Glomerular endothelial cell (primary cell): ENCODE measurements at places on chromosomes 16 and 17.

GRCh38 chr16:52489894-52490293 lies 57.0 kb downstream of the TOX3 start:
- no peak for DNase-seq

- DNase-seq: no peak
Measured at GRCh38 chr16:13471036-13471435, 448.9 kb upstream of the ERCC4 start.

DNA sequence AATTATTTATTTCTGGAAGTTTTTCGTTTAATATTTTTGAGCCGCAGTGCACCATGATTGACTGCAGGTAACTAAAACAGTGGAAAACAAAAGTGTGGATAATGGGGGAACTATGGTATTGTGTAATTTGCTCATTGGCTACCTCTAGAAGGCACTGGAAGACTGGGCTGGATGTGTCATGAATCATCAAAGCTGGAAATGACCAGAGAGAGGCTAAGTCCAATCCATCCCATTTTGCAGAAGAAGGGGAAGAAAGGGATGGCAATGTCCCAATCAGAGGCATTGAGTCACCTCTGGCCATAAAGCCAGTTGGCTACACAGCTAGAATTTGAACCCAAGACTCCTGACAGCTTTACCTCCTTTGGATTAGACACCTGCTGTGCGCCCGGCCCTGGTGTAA lies 29.3 kb downstream of the GLP2R start:
- DNase-seq: no peak

DNA sequence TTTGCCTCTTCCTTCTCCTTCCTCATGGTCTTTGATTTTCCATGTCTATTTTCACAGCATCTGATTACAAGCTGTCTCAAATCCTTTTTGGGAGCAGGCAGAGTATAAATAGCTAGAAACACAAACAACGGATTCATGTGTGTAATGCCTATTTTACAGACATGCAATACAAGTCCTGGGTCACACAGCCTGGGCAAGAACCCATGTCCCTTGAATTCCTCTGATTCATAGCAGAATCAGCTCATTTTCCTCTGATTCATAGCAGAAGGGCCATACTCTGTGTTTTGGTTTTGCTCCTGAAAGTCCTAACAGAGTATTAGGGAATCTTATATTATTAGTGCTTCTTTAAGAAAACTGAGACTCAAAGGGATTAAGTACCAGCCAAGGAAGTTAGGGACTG lies 71.3 kb downstream of the IRX5 start:
- no peak for DNase-seq
